Caco-2 (cell line): ENCODE measurements at places on chromosomes 3 and 15.

- no peak for DNase-seq
These were observed 664 bp upstream of the LARP6 start for GRCh38 chr15:70854666-70854976.

GRCh38 chr3:130800829-130801228 lies 54.2 kb upstream of the PIK3R4 start:
- DNase-seq, result no peak

DNA sequence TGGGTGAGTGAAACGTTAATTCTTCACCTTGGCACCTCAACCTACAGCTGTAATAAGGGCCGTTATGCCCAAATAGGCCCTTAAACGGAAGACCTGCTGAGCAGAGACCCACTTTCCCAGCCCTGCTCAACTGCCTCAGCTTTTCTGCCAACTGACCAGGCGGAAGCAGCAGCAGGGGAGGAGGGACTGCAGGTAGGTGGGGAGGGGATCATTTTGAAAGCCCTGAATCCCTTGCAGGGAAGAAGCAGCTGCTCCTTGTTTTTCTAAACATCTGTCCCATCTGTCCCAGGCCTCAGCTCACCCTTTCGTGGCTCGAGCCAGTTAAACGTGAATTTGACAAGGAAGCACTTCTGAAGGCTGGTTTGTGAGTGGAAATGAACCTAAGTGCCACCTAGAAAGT lies 978 bp upstream of the CMC1 start:
- no peak for DNase-seq

DNA sequence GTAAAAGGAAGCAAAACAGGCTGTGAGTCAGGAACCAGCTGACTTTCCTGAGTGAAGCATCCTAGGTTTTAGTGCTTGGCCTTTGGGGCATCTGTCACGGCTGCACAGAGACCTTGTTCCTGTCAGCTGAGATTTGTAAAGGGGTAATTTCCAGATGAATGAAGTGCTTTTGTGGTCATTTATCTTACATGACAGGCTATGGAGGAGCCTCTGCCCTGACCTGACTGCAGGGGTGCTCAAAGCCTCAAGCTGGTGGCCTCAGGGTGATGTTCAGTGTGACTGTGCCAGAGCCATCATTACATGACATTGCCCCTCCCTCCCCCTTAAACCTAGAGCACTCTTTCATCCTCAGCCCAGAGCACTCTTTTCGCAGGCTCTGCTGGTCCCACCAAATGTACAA lies 132.5 kb downstream of the ARNT2 start:
- no peak for DNase-seq

GRCh38 chr15:77830051-77830468 lies 197.3 kb upstream of the LINGO1 start:
- DNase-seq, result no peak

- no peak for DNase-seq
These were observed 575.4 kb upstream of the GOLIM4 start for GRCh38 chr3:168671091-168671490.

DNA sequence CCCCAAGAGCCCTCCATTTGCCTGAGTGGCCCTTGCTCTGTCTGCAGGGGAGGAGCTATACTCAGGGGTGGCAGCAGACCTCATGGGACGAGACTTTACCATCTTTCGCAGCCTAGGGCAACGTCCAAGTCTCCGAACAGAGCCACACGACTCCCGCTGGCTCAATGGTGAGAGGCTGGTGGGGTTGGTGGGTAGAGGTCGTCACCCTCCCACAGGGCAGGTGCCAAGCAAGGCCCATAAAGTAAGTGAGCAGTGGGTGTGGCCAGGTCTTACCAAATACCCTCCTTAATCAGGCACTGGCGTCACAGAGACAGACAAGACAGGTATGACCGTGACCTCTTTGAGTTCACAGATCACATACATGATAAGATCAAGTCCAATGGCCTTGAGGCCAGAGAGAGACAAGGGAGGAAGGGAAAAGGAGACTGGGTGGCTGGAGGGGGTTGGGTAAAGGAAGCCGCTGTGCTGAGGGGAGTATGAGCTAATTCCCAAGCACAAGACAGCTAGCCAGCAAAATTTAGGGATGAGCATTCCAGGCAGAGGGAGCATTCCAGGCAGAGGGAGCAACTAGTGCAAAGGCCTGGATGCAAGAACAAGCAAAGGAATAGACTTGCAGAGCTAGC lies 2.5 kb downstream of the SEMA3B start:
- peak; percentile 40 for DNase-seq

DNA sequence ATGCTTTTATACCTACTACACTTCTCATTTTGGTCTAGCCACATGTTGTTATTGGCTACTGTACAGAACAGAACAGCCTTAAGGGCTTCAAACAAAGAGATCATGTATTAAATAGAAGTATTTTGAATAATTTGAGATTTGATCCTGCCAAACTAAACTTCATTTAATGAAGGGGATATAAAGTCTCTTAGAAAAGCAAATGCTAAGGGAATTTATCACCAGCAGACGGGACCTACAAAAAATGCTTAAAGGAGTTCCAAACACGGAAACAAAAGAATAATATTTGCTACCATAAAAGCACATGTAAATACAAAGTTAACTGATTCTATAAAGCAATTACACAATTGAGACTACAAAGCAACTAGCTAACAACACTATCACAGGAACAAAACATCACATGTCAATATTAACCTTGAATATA lies 23.6 kb upstream of the FMN1 start:
- no peak for DNase-seq

DNA sequence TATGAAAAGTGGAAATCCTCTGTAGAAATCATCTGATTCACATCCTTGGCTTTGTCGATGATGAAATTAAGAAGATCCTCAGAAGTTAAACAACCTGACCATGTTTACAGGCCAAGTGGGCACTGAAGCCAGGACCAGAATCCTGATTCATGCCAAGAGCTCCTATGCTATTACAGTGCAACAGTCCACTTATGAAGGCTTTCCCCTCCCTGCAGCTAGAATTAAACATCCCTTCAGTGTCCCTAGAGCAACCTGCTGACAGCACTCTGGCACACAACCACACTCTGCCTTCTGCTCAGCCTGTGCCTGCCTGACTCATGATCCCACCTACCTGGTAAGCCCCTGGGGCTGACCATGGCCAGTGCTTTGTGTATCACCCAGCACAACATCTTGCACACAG lies 33.8 kb downstream of the TXNRD3 start:
- DNase-seq, result no peak

DNA sequence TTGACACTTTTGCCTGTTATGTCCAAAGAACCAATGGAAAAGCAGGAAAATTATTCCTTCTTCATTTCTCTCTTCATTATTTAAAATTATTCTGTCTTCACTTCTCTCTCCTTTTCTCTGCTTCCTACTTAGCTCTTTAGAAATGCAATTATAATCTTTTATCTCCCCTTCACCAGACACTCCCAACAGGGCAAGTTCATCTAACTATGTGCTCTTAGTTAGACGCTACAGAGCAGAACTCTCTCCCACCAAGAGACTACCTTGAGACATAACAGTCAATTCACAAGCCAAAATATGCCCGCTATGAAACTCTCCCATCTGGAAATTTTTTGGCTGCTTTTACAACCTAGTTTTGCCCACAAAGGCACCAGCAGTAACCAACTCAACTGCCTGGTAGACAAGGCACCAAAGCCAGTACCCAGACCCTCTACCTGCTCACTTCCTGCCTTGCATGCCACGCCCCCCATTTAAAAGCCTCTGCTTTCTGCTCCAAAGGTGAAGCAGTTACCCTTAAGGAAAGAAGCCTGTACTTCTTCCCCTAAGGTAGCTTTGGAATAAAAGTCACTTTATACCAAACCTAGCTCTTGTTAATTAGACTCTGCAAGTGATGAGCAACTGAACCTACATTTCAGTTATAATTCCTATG lies 28.1 kb downstream of the CCRL2 start:
- no peak for DNase-seq

- no peak for DNase-seq
These were observed 49.7 kb downstream of the MAGEF1 start for GRCh38 chr3:184662187-184662586.

DNA sequence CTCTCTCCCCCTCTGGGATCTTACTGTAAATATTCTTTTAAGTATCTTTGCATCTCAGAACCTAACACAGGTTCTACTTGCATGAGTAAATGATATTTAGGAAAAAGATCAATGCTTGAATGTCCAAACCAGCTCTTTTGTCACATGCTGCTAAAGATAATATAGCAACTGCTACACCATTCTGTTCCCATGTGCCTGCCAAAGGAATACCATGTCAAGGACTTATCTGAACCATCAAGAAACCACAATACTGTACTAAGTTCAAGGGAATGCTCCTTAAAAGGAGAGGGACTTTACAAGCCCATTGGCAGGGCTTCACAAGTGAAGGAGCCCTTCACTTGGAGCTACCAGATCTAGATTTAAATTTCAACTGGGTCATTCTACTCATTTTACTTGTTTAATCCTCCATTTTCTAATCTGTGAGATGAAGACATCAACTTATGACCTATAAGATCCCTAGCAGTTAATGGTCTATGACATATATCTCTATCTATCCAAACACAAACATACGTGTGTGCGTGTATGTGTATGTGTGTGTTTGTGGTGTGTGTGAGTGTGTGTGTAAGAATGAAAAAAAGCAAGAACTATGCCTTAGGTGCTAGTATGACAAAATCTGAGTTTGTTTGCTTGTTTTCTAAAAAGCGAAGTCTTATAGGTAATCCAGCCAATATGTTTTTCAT lies 13.0 kb upstream of the SEC62 start:
- DNase-seq, result no peak

- no peak for DNase-seq
These were observed 69.9 kb upstream of the NDUFB4 start for GRCh38 chr3:120526011-120526870.

DNA sequence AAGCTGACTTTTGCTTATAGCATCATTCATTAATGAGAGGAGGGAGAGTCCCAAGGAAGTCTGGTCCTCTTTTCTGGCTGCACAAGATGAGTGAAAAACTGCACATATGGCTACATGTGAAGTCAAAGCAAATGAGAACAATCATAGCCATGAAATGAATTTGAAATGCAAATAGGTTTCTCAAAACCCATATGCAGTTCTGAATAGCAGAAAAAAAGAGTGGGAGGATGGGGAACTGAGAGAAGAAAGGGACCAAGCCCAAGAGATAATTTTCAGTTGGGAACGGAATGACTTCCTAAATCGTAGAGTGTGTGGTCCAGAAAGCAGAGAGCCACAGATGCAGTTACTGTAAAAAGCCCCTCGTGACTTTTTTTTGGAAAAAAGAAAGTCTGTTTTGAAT lies 66.3 kb downstream of the GTPBP8 start:
- DNase-seq, result no peak

GRCh38 chr3:123724306-123724705 lies 139.5 kb upstream of the HACD2 start:
- DNase-seq, result no peak

GRCh38 chr3:195057716-195058115 lies 213.2 kb downstream of the XXYLT1 start:
- DNase-seq, result no peak

- DNase-seq, result no peak
These were observed 995.3 kb downstream of the ROBO2 start for GRCh38 chr3:78035131-78035641.
